Hematopoietic multipotent progenitor cell treated with erythropoietin and hydrocortisone succinate and interleukin-3 and kit ligand, for 6 days (in vitro differentiated cells): ENCODE measurements at places on chromosomes 1 and 21.

GRCh38 chr21:34037009-34037795, 36.2 kb upstream of the MRPS6 start:
- DNase-seq, result no peak

DNA sequence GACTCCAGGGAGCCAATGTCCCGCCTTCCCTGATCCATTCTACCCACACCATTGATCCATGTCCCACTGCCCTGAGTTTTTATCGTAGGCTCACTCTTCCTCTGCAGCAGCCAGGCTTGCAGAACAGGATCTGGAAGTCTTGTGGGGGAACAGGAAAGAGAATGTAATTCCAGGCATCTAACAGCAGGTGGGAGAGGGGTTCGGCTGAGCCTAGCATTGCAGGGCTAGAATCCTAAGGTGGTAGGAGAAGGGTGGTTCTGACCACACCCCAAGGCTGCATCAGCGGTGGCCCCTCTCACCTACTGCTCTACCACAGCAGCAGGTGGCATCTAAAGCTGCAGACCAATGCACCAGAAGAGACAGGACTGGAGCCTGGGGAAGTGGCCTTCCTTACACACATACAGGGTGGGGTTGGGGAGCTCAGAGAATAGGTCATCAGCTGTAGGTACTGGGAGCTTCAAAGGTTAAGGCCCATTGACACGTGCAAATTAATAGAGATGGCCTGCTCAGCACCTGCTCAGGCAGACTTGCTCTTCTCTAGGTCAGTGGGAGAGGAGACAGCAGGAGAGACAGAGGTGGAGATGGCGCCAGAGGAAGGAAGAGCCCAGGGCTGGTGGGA, 20.5 kb downstream of the KNCN start:
- no peak for DNase-seq

GRCh38 chr1:172149346-172149745, 271.1 kb upstream of the C1orf105 start:
- DNase-seq, result no peak

- no peak for DNase-seq
Measured at GRCh38 chr1:4086085-4086850, 186.2 kb upstream of the C1orf174 start.

DNA sequence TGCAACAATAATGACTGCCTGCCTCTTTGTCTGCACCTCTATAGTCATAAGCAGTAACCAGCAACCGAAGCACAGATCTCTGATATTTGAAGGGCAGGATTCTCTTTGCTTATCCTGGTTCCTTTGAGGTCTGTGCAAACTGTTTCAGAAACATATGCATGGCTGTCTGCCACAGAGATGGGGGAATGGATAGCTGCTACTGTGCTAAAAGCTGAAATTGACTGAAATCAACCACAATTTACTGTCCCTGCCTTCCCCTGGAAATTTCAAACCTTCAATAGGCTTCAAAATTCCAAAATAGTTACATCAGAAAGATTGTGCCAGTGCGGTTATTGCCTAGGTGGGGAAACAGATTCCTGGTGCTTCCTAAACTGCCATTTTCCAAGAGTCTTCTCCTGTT, 136.8 kb upstream of the GORAB start:
- no peak for DNase-seq
